ENCODE measurements at places on chromosomes 4 and X.

- no peaks in the 10 kb centered on the region for H3K4me1 ChIP-seq
- no peaks in the 10 kb centered on the region for H3K27me3 ChIP-seq
- H3K36me3 ChIP-seq, result no peaks in the 10 kb centered on the region
- H3K27ac ChIP-seq, result no peak overlapping the region
These were observed 395.6 kb downstream of the MAPK10 start for GRCh38 chr4:85964298-85964697.

- no peaks in the 10 kb centered on the region for H3K36me3 ChIP-seq
- no peaks in the 10 kb centered on the region for H3K27me3 ChIP-seq
- no peak overlapping the region for H3K27ac ChIP-seq
- DNase-seq, result no peak
- no peak overlapping the region for H3K4me3 ChIP-seq
These were observed 239.2 kb downstream of the ARHGAP10 start for GRCh38 chr4:147971116-147971515.

DNA sequence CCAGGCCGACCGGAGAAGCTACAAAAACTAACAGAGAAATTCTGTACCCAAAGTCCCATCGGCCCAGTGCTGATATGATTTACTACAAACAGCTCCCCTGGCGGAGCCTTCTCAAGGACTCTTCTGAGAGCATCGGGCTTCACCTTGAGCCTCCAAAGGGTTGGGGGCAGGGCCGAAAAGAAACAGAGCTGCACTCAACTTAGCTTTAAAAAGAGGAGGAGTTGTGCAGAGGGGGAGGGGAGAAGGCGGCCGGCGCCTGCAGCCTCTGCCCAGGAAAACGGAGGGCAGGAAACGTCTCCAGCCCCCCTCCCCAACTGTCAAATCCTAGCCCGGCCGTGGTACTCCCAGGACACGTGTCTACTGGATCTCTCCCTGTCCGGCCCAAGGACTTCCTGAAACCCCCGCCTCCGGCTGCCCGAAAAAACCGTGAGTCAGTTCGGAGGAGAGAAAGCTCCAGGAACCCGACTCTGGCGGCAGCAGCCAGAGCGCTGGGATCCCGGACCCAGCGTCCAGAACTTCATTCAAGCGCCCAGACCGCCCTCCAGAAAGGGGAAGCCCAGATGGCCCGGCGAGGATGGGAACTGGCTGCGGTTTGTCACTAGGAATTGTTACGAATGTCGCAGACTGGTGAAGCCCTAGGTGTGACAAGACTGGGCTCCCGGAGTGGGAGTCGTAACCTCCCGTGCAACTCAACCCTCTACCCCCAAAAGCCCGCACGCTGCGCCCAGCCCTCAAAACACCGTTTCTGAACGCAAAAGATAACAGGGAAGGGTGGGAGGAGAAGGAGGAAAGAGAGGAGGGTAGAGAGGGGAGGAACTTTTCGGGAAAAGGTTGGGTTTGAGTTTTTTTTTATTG is 973 bp downstream of the ADAMTS3 start:
- peaks cover 3% of the 10 kb centered on the region for H3K36me3 ChIP-seq
- H3K27ac ChIP-seq, result no peak overlapping the region
- H3K4me1 ChIP-seq, result peaks cover 23% of the 10 kb centered on the region
- peaks cover 49% of the 10 kb centered on the region for H3K27me3 ChIP-seq
- peak overlapping the region; percentile 90 for H3K4me3 ChIP-seq

DNA sequence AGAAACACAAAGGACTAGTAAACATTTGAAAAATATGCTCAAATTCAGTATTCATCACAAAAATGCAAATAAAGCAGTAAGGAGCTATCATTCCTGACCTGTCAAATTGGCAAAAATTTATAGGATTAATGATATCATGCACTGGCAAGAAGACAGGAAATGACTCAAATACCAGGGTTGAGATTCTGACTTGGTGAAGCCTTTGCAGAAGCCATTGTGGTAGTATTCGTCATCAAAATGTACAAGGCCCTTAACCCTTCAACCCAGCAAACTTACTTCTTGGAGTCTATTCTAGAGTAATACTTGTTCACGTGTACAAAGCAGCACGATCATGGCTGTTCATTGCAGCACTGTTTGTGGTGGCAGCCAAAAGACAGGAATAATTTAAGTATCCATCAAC is 132.4 kb downstream of the ENOX2 start:
- H3K36me3 ChIP-seq, result no peaks in the 10 kb centered on the region
- peaks cover 26% of the 10 kb centered on the region for H3K4me1 ChIP-seq
- peaks cover 13% of the 10 kb centered on the region for H3K27me3 ChIP-seq
- no peak for DNase-seq

GRCh38 chr4:26590639-26591038 is 6.8 kb downstream of the TBC1D19 start:
- H3K4me3 ChIP-seq, result no peak overlapping the region
- peaks cover 24% of the 10 kb centered on the region for H3K4me1 ChIP-seq
- H3K27me3 ChIP-seq, result no peaks in the 10 kb centered on the region
- no peak for DNase-seq
- no peak overlapping the region for H3K27ac ChIP-seq
- H3K36me3 ChIP-seq, result peaks cover 4% of the 10 kb centered on the region

GRCh38 chr4:1044469-1045192 is 33.2 kb downstream of the FGFRL1 start:
- H3K4me3 ChIP-seq, result no peak overlapping the region
- no peak overlapping the region for H3K27ac ChIP-seq
- H3K27me3 ChIP-seq, result peaks cover 24% of the 10 kb centered on the region
- no peak for DNase-seq
- H3K36me3 ChIP-seq, result peaks cover 2% of the 10 kb centered on the region

- DNase-seq, result no peak
- H3K36me3 ChIP-seq, result peaks cover 9% of the 10 kb centered on the region
- peak overlapping the region; percentile 86 for H3K4me3 ChIP-seq
- peaks cover 21% of the 10 kb centered on the region for H3K4me1 ChIP-seq
- peak overlapping the region; percentile 95 for H3K27ac ChIP-seq
- H3K27me3 ChIP-seq, result no peaks in the 10 kb centered on the region
These were observed 1.2 kb downstream of the PHF8 start for GRCh38 chrX:54043056-54043455.

- peaks cover 11% of the 10 kb centered on the region for H3K36me3 ChIP-seq
- peak overlapping the region; percentile 10 for H3K27ac ChIP-seq
- no peaks in the 10 kb centered on the region for H3K27me3 ChIP-seq
- H3K4me1 ChIP-seq, result peaks cover 43% of the 10 kb centered on the region
- no peak for DNase-seq
These were observed 3.3 kb downstream of the UTP3 start for GRCh38 chr4:70691661-70692060.

GRCh38 chrX:73562458-73562857 is 539 bp upstream of the CHIC1 start:
- no peaks in the 10 kb centered on the region for H3K36me3 ChIP-seq
- peak overlapping the region; percentile 94 for H3K27ac ChIP-seq
- peak overlapping the region; percentile 98 for H3K4me3 ChIP-seq
- DNase-seq, result no peak
- peaks cover 6% of the 10 kb centered on the region for H3K27me3 ChIP-seq

Measured in activated T-cell treated with anti-CD3 and anti-CD28 coated beads, Interleukin-2, amount 50 U/mL, for 72 hours (primary cell).